Cortex of kidney (tissue), 1 donor: ENCODE measurements at places on chromosomes 1 and 21.

DNA sequence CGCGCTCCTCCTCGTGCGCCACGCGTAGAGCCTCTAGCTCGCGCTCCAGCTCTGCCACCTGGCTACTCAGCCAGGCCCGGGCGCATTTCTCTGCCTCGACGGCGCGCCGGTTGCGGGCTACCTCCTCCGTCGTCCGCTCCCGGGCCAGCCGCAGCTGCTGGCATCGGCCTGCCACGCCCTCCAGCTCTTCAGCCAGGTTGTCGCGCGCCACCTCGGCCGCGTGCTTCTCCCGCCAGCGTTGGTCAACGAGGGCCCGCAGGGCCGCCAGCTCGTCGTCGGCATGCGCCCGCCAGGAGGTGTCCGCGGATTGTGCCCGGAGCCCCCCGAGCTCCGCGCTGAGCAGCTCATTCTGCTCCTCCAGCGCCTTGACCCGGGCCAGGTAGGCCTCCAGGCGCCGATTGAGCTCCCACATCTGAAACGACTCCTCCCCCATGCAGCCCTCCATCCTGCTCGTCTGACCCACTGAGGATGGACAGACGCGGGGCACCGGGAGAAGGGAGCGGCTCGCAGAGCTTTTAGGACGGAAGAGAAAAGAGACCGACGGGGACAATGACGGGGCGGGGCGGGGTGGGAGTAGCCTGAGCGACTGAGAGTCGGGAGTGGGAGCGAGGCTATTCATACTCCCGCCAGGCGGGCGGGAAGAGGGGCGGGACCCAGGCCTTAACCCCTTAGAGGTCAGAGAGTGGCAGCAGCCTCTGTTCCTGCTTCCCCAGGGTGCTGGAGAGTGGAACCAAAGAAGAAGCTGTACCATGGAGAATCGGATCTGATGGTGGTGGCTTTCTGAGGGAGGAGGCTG is at the start of gene NES:
NES (minus strand) TSS at position 588 of the 796 bp plus-strand sequence; CDS start at position 445, 143 bp downstream.
- no peak for DNase-seq

- DNase-seq, result no peak
These were observed 3.7 kb upstream of the TMEM61 start for GRCh38 chr1:54976747-54977146.

- DNase-seq, result no peak
These were observed 67.8 kb upstream of the SMYD2 start for GRCh38 chr1:214213136-214213535.

- DNase-seq, result no peak
These were observed 3.6 kb downstream of the PERM1 start for GRCh38 chr1:978069-978834.

GRCh38 chr1:56429288-56429687 is 150.1 kb downstream of the PLPP3 start:
- no peak for DNase-seq

GRCh38 chr1:206826394-206826793 is 39.0 kb upstream of the IL20 start:
- no peak for DNase-seq

GRCh38 chr1:205286335-205286950 is 35.1 kb downstream of the NUAK2 start:
- DNase-seq, result no peak

DNA sequence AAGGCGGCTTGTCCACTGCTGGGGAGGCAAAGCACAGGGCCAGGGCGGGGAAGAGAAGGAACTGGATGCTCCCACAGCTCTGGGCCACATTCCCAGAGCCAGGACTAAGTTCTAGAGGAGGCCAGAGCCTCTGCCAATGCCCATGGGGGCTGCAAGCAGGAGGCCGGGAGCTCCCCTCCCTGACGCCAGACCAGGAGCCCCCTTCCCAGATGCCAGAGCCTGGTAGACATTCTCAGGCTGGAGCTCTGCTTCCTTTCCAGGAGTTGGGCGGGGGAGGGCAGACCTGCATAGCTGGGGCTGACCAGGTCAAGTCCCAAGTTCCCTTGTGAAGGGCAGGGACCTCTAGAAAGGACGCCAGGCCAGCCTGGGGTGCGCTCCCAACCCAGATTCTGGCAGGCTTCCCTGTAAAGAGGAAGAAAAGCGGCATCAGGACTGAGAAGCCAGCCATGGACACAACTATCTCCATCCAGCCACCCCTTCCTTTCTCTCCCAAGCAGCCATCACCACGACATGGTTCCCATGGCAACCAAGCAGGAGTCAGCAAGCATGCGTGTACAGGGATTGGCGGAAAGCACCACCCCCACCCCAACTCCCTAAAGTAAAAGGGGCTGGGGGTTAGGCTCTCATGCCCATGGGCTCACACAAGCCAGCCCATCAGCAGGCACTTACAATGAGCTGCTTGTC is 13.4 kb downstream of the KIF21B start:
- DNase-seq, result no peak

GRCh38 chr1:228801068-228801467 is 65.8 kb downstream of the RHOU start:
- no peak for DNase-seq

- DNase-seq, result no peak
These were observed 36.8 kb downstream of the RAB3GAP2 start for GRCh38 chr1:220235462-220235861.

- no peak for DNase-seq
These were observed at the start of gene C1orf141 for GRCh38 chr1:67134695-67135094. Gene C1orf141, minus strand, starts transcription at chr1:67134970. Its CDS starts 7,730 bp downstream, at chr1:67127240.

- DNase-seq, result no peak
These were observed 78.8 kb downstream of the C1orf21 start for GRCh38 chr1:184465489-184466146.

DNA sequence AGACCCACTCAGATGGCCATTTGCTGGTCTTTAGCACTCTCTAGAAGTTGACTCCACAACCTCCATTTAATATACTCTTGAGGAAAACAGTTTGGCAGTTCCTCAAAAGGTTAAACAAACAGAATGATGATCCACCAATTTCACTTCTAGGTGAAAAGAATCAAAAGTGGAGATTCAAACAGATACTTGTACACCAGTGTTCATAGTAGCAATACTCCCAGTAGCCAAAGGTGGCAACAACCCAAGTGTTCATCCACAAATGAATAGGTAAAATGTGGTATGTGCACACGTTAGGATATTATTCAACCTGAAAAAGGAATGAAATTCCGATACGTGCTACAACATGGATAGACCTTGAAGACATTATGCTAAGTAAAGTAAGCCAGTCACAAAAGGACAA is 6.3 kb downstream of the PRCC start:
- no peak for DNase-seq

DNA sequence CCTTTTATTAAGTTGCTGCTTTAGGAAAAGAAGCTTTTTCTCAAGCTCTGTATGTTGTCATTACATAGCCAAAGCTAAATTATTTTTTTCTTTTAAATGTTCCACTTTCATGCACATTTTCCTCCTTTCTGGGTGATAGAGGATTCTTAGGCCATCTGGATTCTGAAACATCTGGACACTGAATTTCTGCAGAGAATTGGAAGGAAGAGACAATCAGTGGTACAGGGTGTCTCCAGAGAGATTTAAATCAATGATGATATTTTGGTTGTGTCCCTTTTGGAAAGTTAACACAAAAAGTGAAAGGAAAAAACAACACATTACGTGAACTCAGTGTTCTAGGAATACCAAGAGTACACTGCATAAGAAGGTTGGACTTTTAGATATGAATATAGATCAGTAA is 211.4 kb upstream of the PKN2 start:
- DNase-seq, result no peak

DNA sequence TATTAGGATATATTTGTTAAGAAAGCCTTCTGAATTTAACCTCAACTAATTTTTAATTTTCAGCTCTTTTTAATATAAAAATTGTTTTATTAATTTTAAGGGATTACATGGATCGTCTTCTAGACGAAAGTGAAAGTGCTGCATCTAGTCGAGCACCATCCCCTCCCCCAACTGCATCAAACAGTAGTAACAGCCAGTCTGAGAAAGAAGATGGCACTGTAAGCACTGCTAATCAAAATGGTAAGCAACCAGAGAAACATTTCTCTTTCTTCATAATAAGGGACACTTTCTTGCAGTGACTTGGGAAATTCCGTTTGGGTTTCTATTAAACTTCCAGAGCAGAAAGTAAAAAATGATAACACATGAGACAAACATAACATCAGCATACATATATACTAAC is 56.9 kb downstream of the MIER1 start:
- DNase-seq, result no peak

- DNase-seq, result no peak
These were observed 41.2 kb downstream of the SKI start for GRCh38 chr1:2269193-2269921.

GRCh38 chr1:230972855-230973271 is 5.8 kb downstream of the TTC13 start:
- DNase-seq, result no peak

DNA sequence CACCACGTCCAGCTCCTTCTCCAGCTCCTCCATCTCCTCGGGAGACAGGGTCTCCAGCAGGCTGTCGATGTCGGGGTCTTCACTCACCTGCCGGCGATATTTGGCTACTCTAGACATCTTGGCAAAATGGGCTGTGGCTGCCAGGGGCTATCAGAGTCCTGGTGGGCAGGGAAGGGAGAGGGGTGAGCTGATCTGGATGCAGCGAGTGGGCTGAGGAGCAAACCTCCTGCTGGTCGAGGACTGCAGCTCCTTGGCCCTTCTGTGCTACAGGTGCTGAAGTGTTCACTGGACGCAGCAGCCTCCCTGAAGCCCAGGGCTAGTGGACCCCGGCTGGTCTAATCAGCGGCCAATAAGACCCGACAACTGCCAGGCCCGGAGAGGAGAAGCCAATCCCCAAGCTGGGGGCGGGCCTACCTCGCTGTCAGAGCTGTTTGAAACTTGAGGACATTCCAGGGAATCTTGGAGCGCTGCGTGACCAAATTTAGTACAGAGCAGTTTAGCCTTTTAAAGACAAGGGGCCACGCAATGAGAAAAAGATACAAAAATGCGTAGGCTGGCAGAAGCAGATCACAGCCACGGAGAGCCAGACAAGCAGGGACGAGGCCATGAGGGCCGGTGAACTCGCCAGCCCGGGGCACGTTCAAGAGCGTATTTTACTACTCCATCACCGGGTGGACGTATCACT is at the start of gene LMOD1:
LMOD1 (minus strand) TSS at position 325 of the 685 bp plus-strand sequence; CDS start at position 117, 208 bp downstream.
- no peak for DNase-seq

GRCh38 chr21:20739421-20739820 is 258.8 kb upstream of the NCAM2 start:
- DNase-seq, result no peak

DNA sequence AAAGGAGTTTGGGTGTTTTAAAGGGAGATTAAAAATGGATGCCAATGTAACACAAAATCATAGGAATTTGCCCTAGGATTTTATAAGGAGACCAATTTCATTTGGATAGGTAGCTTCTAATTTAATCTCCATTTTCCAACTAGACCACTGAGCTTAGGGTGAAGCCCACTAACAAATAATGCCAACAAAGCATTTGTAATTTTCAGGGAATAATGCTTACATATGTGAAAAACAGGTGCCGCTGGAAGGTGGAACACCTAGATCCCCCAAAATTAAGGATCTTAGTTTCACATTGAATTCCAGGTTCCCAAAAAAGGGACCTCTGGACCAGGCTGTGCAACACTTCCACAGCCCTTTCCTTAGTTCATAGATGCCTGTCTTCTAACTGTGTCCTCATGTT is 66.2 kb upstream of the B3GALT5 start:
- DNase-seq, result no peak

DNA sequence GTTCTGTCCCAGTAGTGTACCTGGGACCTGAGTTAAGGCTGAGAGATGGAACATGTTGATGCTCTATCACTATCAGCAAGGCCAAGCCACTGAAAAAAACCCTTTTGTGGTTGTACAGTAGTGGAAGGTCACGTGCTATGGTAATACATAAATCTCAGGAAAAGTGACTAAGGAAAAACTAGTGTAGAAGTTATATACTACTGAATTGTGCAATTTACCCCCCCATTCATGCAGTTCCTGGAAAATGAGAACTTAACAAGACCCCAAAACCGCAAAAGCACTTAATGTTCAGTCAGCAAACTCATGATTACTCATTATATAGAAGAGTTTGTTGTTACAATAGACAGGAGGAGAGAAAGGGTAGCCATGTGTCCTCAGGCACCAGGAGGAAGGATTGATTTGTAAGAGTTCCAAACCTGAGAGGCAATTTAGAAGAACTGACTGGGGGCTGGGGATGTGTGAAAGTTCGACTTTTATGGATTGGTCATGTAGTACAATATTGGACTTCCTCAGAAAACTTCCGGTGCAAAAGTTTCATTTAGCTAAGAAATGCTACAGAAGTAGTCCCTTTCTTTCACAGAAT is 91.6 kb downstream of the RGL1 start:
- DNase-seq, result no peak

DNA sequence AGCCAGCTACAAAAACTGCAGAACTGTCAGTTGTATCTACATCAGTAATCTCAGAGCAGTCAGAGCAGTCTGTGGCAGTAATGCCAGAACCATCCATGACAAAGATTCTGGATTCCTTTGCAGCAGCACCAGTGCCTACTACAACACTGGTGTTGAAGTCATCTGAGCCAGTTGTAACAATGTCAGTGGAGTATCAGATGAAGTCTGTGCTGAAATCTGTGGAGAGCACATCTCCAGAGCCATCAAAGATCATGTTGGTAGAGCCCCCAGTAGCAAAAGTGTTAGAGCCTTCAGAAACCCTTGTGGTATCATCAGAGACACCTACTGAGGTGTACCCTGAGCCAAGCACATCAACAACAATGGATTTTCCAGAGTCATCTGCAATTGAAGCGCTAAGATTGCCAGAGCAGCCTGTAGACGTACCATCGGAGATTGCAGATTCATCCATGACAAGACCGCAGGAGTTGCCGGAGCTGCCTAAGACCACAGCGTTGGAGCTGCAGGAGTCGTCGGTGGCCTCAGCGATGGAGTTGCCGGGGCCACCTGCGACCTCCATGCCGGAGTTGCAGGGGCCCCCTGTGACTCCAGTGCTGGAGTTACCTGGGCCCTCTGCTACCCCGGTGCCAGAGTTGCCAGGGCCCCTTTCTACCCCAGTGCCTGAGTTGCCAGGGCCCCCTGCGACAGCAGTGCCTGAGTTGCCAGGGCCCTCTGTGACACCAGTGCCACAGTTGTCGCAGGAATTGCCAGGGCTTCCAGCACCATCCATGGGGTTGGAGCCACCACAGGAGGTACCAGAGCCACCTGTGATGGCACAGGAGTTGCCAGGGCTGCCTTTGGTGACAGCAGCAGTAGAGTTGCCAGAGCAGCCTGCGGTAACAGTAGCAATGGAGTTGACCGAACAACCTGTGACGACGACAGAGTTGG is 7.3 kb downstream of the SON start:
- no peak for DNase-seq

DNA sequence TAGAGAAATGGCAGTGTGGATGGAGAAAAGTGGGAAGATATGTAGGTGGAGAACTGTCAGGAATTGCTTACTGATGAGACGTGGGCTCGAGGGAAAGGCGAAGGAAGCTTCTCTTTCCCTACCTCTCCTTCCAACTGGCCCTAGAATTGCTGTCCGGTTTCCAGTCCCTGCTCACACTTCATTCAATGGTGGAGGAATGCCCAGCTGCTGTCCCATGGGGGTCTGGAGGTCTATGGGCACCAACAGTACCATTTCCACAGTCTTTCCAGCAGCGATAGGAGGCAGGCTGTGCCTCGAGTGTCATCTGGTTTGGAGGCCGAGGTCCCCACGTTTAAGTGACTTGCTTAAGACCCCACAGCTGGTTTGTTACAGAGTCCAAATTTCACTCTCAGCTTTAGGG is 31.5 kb upstream of the CD1D start:
- no peak for DNase-seq
